ENCODE measurements at places on chromosomes 13 and 19.

DNA sequence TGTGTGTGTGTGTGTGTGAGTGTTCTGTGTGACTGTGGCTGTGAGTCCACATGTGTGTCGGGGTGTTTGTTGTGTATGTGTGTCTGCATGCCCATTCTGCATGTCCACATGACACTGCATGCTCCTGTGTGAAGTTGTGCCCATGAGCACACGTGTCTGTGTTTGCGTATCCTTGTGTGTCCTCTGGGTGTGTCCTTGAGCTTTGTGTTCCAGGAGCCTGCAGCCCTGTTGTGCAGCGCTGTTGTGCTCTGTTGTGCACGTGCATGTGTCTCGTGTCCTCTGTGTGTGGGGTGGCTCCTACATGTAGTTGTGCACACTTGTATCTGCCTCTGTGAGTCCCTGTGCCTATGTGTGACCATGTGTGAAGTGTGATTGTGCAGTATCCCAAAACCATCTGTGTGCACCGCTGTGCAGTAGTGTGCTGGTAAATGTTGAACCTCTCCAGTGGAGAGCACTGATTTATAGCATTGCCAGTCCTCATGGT lies 2.2 kb upstream of the ARHGEF18 start:
- DNase-seq: no peak

DNA sequence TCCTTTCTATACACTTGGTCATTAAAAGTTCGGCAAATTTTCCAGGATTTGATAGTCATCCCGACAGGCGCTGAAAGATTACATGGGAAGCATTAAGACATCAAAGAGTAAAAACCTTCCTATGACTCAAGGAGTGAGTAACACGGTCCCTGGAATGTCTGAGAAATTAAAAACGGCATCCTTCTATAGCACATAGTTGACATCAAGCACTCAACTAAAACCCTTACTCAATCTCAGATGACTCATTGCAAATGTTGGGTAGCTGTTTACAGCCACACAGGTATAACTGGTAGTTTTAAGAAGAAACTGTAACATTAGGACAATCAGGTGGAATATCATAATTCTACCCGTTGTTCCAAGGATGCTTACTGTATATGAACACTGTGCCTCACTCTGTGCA lies 6.4 kb upstream of the LGALS13 start:
- DNase-seq: no peak

GRCh38 chr13:79709471-79709870 lies 228.5 kb downstream of the NDFIP2 start:
- DNase-seq: no peak

- DNase-seq: no peak
Observed at GRCh38 chr19:39413272-39413910, 922 bp downstream of the PLEKHG2 start.

DNA sequence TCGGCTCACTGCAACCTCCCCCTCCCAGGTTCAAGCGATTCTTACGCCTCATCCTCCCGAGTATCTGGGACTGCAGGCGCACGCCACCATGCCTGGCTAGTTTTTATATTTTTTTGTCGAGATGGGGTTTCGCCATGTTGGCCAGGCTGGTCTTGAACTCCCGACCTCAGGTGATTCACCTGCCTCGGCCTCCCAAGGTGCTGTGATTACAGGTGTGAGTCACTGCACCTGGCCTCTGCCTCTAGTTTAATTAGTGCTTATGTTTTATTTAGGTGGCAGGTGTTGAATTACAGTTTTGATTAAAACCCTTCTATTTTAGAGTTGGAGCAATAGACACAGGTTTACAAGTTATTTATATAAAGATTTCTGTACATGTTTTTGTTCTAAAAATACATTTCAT lies 42.8 kb downstream of the ATP11A start:
- DNase-seq: no peak

DNA sequence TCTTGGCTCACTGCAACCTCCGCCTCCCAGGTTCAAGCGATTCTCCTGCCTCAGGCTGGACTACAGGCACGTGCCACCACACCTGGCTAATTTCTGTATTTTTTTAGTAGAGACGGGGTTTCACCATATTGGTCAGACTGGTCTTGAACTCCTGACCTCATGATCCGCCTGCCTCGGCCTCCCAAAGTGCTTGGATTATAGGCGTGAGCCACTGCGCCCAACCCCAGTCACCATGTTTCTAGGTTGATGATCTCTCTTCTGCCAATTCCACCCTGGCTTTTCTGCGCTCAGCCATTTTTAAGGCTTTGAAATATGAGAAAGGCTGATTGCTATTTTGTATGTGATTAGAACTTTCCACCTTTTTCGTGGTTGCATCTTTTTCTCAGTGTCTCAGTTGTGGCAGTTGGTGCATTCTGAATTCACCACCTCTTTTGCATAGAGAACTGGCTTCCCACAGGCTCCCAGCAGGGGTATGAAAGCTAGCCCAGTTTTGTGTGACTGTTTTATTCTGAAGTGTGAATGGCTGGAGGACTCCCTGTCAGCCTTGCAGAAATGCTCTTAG lies 15.5 kb downstream of the CEACAM1 start:
- DNase-seq: no peak

- no peak for DNase-seq
Observed at GRCh38 chr13:30807392-30807791, 72.0 kb downstream of the ALOX5AP start.

- DNase-seq: no peak
Observed at GRCh38 chr13:20713014-20713376, 9.5 kb downstream of the IL17D start.

DNA sequence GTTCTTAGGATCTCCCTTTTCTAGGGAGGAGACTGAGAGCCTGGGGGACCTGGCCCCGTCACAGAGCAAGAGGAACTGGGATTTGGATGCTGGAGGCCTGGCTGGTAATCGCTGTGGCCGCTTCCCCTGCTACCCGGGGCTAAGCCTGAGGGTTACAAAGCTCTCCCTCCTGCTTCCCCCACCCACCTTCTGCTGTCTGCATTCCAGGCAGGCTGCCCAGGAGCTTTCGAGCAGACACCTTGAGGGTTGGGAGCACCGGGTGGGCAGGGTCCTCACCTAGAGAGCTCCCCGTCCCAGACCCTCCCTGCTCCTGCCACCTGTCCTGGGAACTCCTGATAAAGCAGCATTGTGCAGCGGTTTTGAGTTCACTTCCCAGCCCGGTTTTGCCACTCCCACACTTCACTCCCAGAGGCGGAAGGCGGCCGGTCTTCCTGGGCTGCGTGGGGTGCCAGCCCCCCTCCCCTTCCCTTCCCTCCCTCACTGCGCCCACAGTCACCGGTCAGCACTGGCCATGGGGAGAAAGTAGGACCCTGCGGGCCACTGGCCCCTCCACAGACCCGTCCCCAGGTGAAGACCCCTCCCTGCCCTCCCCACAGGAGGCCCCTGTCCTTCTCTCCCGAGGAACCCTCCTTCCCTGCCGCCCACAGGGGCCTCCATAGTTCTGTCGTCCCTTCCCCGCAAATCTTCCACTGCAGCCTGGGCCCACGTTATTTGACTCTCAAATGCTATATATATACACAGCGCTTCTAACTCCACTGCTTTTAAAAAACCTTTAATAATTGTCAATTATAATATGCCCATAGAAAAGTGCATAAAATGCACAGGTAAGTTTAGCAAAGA lies 8.1 kb downstream of the PAK4 start:
- no peak for DNase-seq

- DNase-seq: no peak
Observed at GRCh38 chr19:11539495-11540365, 1.1 kb downstream of the CNN1 start.

DNA sequence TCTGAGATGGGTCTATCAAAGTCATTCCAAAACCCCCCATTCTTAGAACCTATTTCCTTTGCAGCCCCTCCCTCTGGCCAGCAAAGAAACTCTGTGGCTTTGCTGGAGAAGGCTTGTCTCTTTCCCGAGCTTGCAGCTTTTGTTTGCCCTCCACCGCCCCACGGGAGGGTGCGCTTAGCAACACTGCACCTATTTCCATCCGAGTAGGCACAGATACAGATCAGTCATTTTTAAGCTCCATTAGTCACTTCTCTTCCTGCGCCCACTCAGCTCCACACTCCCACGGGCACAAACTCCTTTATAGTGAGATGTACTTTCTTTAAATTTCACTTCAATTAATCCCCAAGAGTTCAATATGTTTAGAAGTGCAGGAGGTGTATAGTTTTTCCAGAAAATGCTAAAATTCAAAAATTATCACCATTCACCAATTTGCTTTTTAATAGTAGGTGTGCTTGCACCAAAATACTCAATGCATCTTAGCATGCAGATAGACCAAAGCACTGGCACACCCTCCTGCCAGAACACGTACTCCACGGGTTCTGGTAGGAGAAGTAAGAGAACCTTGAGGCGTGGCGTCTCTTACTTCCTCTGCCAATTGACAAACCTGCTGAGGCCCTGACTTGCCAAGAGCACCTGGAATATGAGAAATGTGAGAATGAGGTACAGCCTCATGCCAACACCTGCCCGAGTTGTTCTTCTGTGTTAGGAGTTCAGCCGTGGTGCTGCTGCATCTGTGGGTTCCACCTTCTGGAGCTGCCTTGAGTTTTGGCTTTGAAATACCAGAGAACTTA lies 183.7 kb downstream of the TEX29 start:
- DNase-seq: no peak

- no peak for DNase-seq
Observed at GRCh38 chr19:51686171-51686570, 7.0 kb upstream of the SPACA6 start.

DNA sequence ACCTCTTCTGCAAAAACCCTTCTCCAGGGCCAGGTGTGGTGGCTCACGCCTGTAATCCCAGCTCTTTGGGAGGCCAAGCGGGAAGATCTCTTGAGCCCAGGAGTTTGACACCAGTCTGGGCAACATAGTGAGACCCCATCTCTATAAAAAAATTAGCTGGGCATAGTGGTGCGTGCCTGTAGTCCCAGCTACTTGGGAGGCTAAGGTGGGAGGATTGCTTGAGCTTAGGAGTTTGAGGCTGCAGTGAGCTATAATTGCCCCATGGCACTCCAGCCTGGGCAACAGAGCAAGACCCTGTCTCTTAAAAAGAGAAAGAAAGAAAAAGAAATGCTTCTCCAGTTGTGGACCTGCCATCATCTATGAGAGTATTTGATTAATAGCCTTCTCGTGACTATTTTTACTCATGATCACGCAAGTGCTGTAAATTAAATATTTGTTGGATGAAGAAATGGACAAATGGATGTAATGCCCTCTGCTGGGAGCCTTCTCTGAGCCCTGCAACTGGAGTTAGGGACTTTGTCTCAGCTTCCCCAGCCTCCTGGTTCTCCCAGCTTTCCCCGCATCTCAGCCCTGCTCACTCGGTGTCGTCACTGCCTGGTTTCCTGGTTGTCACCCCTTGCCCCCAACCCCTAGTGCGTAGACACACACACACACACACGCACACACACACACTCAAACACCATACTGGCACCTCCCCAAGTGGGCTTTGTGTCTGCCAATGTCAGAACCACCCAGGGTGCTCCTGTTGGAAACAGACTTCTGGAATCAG lies 12.2 kb downstream of the WIZ start:
- no peak for DNase-seq

- DNase-seq: no peak
Observed at GRCh38 chr13:33179463-33179862, 106.1 kb downstream of the STARD13 start.

DNA sequence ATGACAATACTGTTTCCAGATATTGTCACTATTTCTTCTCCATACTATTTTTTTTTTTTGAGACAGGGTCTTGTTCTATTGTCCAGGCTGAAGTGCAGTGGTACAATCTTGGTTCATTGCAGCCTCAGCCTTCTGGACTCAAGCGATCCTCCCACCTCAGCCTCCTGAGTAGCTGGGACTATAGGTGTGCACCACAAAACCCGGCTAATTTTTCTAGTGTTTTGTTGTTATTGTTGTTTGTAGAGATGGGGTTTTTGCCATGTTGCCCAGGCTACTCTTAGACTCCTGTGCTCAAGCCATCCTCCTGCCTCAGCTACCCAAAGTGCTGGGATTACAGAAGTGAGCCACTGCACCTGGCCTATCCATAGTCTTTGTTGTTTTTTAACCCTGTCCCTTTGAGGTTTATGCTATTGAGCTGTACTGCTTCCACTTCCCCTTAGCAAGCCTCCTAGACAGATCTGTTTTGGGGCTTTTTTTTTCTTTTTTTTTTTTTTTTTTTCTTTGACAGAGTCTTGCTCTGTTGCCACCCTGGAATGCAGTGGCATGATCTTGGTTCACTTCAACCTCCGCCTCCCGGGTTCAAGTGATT lies 27.6 kb upstream of the MAP3K10 start:
- no peak for DNase-seq

DNA sequence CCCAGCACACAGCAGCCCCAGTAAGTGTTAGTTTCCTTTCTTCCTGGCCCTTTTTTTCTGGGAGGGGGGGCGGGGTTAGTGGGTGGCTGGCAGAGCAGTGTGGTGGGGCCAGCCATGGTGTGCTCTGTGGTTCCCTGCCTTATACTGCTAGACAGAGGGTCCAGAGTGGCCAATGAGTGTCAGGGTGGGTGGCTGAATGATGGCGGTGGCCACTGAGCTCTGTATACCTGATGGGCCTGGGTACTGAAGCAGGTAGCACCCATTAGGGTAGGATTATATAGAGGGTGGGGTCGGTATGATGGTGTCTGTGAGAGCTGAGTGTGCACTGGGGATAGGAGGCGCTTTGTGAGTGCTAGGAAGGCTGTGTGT lies 13.8 kb downstream of the CIC start:
- DNase-seq: no peak

DNA sequence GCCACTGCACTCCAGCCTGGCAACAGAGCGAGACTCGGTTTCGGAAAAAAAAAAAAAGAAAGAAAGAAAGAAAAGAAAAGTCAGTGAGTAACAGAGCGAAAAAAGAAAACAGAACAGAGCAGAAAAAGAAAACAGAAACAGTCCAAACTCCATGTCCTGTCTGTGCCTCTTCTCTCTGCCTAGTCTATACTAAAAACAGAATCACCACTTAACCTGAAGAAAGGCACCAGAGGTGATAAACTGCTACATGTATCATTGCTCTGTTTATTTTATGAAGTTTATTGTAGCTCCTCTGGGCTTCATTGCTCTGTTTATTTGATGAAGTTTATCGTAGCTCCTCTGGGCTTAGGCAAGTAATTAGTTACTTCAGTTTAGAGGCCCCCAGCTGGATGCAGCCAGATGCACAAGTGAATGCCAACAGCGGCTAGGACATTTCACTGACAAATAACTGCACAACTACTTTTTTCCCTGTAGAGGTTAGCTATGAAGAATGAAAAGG lies 39.2 kb downstream of the TBC1D4 start:
- no peak for DNase-seq
